ENCODE measurements at places on chromosomes 1 and 21.
A peak's percentile ranks its signal among the peaks of the same experiment; 100 is the strongest.

DNA sequence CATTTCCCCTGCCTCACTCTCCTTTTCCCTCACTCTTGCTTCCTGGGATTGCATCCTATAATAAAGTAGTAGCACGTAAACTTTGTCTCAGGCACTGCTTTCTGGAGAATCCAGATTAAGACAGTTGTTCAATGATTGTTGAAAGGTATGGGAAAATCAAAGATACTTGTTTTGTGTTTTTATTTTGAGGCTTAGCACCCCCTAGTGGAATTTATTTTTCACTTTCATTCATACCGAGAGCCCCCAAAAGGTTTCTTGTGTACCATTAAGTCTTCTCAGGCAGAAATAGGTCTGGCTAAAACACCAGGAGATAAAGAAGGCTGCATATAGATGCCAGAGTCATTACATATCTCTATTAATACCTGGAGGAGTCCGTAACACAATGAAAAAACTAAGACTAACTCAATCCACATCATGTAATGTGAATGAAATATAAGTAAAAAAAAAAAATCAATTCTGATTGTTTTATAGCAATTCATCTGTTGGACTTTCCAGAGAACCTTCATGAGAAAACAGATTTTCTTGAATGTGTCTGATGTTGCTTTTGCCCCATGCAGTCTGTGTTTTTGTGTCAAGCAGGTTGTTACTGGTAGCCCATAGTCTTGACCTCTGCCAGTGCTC, 103.5 kb downstream of the RPE65 start:
- peak; percentile 7 for DNase-seq

DNA sequence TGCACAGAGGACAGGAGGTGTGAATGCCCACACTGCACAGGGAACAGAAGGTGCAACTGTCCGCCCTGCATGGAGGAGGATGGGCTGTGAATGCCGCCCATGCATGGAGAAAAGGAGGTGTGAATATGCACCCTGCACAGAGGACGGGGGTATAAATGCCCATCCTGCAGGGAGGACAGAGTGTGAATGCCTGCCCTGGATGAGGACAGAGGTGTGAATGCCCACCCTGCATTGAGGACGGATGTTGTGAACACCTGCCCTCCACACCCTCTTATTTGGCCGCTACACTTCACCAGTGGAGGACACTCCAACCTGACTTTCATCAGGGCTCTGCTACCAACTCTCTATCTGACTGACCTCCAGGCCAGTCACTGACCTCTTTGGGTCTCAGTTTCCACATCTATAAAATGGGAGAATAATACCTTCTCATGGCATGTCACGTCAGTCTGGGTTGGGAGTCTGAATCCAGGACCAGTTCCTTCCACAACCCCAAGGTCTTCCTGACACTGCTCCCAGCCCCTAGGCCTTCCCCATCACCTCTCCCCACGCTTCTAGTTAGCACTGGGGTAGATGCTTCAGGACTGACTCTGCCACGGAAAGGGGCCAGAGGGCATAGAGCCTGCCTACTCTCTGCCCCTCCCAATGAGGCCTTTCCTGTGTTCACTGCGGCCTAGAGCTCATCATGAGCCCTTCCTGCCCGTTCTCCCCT, 28.4 kb downstream of the ZBTB17 start:
- DNase-seq: no peak

- DNase-seq: no peak
Measured at GRCh38 chr1:60998786-60999185, 83.6 kb upstream of the NFIA start.

- peak; percentile 72 for DNase-seq
Measured at GRCh38 chr1:1349256-1350012, at the start of gene DVL1. DVL1 (minus strand) TSS chr1:1349418; CDS start chr1:1349065, 353 bp downstream.

- DNase-seq: no peak
Measured at GRCh38 chr21:24939291-24939690, 668.0 kb downstream of the MRPL39 start.

GRCh38 chr1:224616756-224617409, 766 bp downstream of the CNIH3 start:
- DNase-seq: no peak

DNA sequence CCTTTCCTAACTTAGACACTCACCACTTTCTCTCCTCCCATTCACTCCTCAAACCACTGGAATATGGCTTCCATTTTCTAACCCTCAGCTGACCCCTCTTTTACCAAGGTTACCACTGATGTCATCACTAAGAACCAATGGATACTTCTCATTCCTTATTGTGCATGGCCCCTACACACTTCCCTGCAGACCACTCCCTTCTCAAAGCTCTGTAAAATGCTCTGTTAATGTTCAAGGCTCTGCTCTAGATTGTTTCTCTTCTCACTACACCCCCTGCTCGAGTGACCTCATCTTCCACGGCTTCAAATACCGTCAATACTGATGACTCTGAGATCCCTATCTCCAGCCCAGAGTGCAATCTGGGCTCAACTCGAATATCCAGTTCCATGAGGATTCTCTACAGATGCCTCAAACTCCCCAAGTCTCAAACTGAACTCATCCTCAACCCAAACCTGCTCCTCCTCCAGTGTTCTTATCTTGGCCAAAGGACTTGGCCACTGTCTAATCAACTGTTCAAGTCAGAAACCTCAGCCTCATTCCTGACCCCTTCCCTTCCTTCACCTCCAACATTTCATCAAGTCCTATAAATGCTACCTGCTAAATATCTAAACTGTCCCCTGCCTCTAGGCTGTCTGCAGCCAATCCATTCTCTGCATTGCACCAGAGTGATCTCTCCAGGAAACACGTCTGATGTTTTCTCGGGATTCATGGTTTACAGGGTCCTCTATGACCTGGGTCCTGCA, 41.3 kb upstream of the BMP8B start:
- DNase-seq: no peak
